Activated T-helper 9 cell treated with anti-CD3 and anti-CD28 coated beads, Interleukin-2, amount 50 U/mL, for 16 hours (primary cell): ENCODE measurements at places on chromosomes 7 and 10.

- no peak for DNase-seq
Observed at GRCh38 chr10:128835361-128835760, 631.7 kb upstream of the MGMT start.

DNA sequence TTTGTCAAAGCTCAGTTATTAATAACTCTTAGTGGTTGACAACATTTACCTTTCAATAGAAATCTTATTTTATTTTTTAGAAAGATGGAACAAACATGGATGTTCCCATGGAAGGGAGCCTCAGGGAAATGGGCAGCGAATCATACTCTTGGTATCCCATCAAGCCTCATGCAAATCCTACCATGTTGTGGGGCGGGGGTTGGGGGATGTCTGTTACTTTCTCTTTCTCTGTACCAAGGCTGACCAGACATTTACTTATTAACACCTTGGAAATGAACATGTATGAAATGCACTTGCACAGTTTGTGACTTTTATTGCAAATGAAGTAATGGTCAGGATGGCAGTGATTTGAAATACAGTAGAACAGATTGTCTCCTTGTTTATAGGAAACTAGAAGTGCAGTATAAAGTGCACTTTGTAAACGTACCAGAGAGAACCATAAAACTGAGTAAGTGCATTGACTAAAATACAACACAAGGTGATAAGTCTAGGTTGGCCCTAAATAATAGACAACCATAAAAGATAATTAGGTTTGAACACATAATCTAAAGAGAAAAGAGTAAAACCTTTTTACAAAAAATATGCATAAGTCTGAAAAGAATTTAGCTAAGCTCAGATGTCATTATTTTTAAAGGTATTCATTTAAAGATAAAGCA lies 32.4 kb downstream of the SEMA3D start:
- no peak for DNase-seq

DNA sequence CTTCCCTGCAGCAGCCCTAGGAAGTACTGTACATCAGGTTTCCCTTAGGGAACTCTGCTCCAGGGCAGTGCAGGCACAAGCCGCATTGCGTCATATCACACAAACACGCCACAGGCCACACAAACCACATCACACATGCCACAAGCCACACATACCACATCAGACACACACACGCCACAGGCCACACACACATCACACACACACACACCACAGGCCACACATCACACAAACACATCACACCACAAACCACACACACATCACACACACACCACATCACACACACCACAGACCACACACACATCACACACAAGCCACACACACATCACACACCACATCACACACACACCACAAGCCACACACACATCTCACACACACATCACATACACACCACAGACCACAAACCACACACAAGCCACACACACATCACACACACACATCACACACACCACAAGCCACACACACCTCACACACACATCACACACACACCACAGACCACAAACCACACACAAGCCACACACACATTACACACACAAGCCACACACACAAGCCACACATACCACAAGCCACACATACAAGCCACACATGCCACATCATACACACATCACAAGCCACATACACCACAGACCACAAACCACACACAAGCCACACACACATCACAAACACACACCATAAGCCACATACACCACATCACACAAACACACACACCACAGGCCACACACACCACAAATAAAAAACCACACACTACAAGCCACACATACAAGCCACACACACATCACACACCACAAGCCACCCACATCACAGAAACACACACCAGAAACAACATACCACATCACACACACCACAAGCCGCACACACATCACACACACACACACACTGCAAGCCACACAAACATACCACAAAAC lies 53.4 kb downstream of the TMEM209 start:
- DNase-seq, result no peak

- DNase-seq, result no peak
Observed at GRCh38 chr7:150325901-150326300, 2.6 kb upstream of the ACTR3C start.
